Mammary microvascular endothelial cell (primary cell): ENCODE measurements at places on chromosomes 6 and 20. TPM values are rescaled to one million over a fixed set of nuclear protein-coding genes. Genes with fewer than 3 reads are reported as not detected.

The PRND gene
- not detected in 2 replicates for total RNA-seq

The MOXD1 gene
- 0.05 and 0.07 TPM in 2 replicates for total RNA-seq

The TMC2 gene
- not detected in 2 replicates for total RNA-seq

The SLC22A16 gene
- 1.6 TPM in 1 of 2 replicates, not detected in the other for total RNA-seq

The HLA-DQA1 gene
- not detected in 2 replicates for total RNA-seq

The BPIFB2 gene
- not detected in 2 replicates for total RNA-seq

The PDE7B gene
- 31.6 and 36.8 TPM in 2 replicates for total RNA-seq

The DPPA5 gene
- total RNA-seq: not detected in 2 replicates

The ISM1 gene
- 3.6 and 4.3 TPM in 2 replicates for total RNA-seq

The TRIM15 gene
- not detected in 2 replicates for total RNA-seq

The C6orf132 gene
- 0.07 and 0.10 TPM in 2 replicates for total RNA-seq

The L3MBTL1 gene
- 0.59 and 0.73 TPM in 2 replicates for total RNA-seq

The ADGB gene
- total RNA-seq: not detected in 2 replicates

The CST1 gene
- total RNA-seq: 0.80 and 1.3 TPM in 2 replicates

The SLC26A8 gene
- total RNA-seq: not detected in 2 replicates

The C6orf15 gene
- not detected in 2 replicates for total RNA-seq

The CCN6 gene
- total RNA-seq: not detected in 2 replicates

The CYP39A1 gene
- total RNA-seq: 0.20 and 0.33 TPM in 2 replicates

The CALHM4 gene
- 0.87 TPM in 1 of 2 replicates, not detected in the other for total RNA-seq

The PSORS1C1 gene
- 2.1 and 2.7 TPM in 2 replicates for total RNA-seq

The RIPOR3 gene
- not detected in 2 replicates for total RNA-seq

The HNF4A gene
- total RNA-seq: not detected in 2 replicates

The GDAP1L1 gene
- total RNA-seq: not detected in 2 replicates

The C6orf163 gene
- 0.74 and 1.00 TPM in 2 replicates for total RNA-seq

The DEFB124 gene
- total RNA-seq: not detected in 2 replicates

The HDGFL1 gene
- total RNA-seq: not detected in 2 replicates

The ARG1 gene
- total RNA-seq: not detected in 2 replicates

The CAGE1 gene
- not detected in 2 replicates for total RNA-seq

The GPLD1 gene
- under 0.01 and 0.05 TPM in 2 replicates for total RNA-seq

The PBOV1 gene
- not detected in 2 replicates for total RNA-seq

The ETV7 gene
- 1.7 and 3.5 TPM in 2 replicates for total RNA-seq

The ZKSCAN4 gene
- total RNA-seq: 2.1 TPM in 2 replicates

The C20orf204 gene
- 0.44 and 0.73 TPM in 2 replicates for total RNA-seq

The C4A gene
- total RNA-seq: 0.53 and 1.3 TPM in 2 replicates

The CEP57L1 gene
- 17.4 and 19.9 TPM in 2 replicates for total RNA-seq

The APCDD1L gene
- total RNA-seq: not detected in 2 replicates

The ZNF334 gene
- total RNA-seq: 0.27 and 0.54 TPM in 2 replicates

The SRF gene
- total RNA-seq: 25.3 and 26.9 TPM in 2 replicates

The PTCHD4 gene
- 2.9 and 3.1 TPM in 2 replicates for total RNA-seq

The ANKEF1 gene
- 1.8 and 1.9 TPM in 2 replicates for total RNA-seq

The GLO1 gene
- total RNA-seq: 168 and 169 TPM in 2 replicates

The RAET1G gene
- total RNA-seq: 0.27 and 0.34 TPM in 2 replicates

The LAMA4 gene
- 278 TPM in 2 replicates for total RNA-seq

The GLYATL3 gene
- not detected in 2 replicates for total RNA-seq

The DEFB125 gene
- not detected in 2 replicates for total RNA-seq

The WFDC5 gene
- not detected in 2 replicates for total RNA-seq

The NOX3 gene
- not detected in 2 replicates for total RNA-seq

The LAMP5 gene
- 0.30 TPM in 1 of 2 replicates, not detected in the other for total RNA-seq

The PPP1R14C gene
- total RNA-seq: not detected in 2 replicates

The VIP gene
- 0.15 and 0.53 TPM in 2 replicates for total RNA-seq

The GRIK2 gene
- not detected in 2 replicates for total RNA-seq

The EFCAB8 gene
- not detected in 2 replicates for total RNA-seq
